ENCODE measurements at places on chromosomes 6 and 20.

DNA sequence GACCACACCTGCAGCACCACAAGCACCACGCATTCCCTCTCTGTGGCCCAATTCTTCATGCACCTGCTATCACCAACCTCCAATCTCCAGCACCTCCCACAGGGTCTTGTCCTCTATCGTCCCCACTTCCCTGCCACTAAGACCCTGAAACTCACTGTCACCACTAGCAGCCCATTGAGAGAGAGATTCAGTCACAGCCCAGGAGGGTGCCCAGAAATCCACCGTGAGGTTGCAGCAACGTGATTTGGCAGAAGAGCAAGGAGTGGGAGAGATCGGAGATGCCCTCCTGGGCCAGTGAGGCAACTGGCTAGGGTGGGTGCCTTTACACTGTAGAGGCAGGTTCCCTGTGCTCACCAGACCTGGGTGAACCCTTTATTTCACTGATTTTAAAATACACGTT lies 90.1 kb downstream of the ANKRD60 start:
- DNase-seq: no peak

DNA sequence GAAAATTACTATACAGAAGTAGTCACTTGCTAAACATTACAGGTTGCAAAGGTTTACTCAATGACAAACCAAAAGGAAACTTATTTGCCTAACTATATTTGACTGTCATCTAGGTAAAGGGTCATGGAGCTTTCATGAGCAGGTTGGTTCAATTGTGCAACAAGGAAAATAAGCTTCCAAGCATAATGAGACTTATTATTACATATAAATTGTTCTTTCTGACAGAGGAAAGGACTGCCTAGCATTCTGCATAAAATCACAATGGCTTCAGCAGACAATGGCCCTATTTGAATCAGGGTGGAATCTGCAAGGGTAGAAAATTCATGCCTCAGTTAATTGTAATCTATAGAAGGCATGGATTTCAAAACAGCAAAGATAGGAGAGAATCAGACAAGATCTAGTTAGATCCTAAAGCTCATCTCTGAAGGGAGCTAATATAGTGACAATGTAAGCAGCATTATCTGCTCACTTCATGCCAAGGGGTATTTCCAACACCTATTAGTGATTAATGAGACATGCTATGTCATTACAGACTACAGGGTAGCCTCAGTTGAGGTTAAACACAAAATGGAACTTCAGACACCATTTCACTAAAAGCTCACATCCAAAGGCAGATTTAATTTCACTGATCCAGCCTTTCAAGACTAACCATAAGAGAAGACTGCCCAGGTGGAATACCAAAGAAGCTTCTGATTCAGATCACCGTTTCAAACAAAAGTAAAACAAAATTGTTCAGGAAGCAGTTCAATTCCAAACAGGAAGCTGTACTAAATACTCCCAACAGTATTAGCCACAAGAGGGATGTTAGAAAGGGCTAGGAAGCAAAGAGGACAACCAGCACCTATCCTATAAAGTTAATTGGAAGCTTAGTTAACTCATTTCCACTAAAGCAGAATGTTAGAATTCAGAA lies 8.5 kb downstream of the STAU1 start:
- no peak for DNase-seq

- DNase-seq: peak; percentile 33
Measured at GRCh38 chr6:133223452-133224029, 17.6 kb upstream of the EYA4 start.

- DNase-seq: no peak
Measured at GRCh38 chr20:58523072-58523970, 8.1 kb upstream of the APCDD1L start.

DNA sequence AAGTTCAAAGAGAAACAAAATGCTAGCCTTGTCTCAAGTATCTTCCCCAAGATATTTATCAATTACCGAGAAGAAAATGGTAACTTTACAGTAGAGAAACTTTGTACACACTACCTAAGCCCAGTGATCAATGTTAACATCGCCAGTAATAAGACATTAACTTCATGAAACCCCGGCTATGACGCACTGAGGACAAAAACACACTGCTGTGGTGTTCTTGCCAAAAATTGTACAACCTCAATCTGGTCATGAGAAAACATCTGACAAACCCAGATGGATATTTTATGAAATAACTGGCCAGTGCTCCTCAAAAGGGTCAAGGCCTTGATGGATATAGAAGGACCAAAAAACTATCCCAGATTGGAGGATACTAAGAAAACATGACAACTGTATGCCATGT lies 85.5 kb upstream of the DTNBP1 start:
- no peak for DNase-seq

DNA sequence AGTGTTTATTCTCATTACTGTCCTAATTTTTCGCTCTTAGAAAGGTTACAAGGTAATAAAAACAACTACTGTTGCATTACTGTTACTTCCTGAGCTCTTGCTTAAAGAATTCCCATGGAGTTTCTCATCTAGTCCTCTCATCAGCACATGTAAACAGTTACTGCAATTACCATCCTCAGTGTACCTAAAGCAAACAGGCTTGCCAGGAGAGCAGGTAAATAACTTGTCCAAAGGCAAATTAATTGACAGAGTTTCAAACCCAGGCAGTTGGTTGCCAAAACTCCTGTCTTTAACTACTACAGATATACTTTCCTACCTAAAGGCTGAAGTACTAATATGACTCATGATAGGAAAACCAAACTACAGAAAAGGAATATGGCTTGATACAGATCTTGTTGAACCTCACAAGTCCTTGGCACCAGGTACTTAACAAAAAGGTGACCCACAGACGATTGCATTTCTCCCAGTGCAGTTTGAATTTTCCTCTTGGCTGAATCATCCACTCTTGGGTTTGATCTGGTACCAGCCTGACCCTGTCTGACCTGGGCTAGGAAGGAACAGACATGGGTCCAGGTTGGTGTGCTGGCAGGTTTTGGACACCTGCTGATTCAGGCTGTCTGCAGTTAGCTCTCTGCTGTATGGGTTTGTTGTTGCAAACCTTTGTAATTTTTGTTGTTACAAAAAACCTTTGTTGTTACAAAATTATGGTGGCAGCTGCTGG lies 153.0 kb downstream of the CFAP61 start:
- no peak for DNase-seq

GRCh38 chr6:490251-491037 lies 98.9 kb downstream of the IRF4 start:
- DNase-seq: no peak

- no peak for DNase-seq
Measured at GRCh38 chr6:72890671-72891070, 268.8 kb downstream of the KCNQ5 start.

DNA sequence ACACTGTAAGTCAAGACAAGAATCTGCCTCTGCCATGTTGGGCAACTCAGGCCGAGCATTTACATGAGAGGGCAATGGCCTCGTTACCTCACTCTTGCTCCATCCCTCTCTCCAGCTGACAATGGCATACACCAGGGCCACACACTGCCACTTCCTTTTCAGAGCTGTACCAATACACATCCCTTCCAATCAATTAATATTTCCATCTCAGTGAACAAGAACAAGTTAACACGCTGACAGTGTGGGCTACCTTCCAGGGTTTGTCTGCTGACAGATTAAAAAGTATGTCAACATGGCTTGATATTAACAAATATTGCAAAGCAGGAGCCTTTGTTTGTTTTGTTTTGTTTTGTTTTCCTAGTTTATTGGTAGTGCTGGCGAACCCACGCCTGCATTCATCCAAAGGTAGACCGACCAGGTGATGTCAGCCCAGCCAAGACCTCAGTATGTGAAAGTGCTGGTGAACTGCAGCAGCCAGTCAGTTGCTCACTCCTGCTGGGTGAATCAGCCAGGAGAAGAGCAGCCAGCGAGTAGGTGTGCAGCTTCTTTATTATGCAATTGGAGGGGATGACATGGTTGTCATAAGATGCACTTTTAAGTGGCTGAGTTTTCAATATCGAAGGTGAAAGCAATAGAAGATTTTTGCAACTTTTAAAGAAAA lies 487.3 kb upstream of the JARID2 start:
- DNase-seq: no peak

DNA sequence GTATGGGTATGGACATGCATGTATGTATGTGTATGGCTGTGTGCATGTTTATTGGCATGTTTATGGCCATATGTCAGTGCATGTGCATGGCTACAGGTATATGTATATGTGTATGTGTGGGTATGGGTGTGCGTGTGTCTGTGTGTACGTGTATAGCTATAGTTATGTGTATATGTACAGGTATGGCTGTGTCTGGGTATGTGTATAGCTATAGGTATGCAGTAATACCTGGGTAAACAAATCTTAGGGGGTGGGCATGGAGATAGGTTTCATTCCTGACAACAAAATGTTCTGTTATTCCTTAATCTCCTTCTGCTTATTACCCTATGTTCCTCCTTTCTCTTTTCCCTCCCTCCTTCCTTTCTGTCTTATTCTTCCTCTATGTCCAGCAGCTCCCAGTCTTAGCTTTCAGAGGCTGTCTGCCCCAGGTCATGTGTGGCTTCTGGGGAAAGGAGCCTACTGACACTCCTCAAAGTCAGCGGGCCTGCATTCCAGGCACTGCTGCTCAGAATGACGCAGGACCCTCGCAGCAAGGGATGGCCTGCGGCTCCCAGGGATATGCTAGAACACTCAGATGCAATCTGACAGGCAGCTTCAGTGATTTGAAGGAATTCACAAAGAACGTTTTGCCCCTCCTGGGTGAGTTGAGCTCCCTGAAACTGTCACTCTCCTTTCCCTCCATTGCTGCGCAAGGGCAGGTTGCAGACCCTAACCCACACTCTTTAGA lies 139.3 kb upstream of the PHACTR1 start:
- DNase-seq: no peak

- DNase-seq: no peak
Measured at GRCh38 chr6:155183095-155183494, 80.7 kb upstream of the CLDN20 start.

DNA sequence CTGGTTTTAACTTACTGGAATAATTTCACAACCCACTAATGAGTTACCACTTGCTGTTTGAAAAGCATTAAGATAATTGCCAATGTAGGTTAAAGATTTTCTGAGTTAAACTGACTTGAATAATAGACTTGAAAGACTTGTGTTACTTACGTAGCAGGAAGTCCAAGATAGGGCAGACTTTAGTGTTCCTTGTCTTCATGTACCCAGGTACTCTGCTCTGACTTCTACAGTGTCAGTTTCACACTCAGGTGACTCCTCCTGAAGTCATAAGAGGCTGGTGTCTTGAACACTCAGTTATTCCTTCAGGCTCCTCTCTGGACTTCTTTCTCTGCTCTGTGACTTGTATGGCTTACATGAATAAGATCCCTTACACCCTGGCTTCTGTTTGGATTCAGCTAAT lies 76.3 kb upstream of the SGK1 start:
- DNase-seq: no peak

DNA sequence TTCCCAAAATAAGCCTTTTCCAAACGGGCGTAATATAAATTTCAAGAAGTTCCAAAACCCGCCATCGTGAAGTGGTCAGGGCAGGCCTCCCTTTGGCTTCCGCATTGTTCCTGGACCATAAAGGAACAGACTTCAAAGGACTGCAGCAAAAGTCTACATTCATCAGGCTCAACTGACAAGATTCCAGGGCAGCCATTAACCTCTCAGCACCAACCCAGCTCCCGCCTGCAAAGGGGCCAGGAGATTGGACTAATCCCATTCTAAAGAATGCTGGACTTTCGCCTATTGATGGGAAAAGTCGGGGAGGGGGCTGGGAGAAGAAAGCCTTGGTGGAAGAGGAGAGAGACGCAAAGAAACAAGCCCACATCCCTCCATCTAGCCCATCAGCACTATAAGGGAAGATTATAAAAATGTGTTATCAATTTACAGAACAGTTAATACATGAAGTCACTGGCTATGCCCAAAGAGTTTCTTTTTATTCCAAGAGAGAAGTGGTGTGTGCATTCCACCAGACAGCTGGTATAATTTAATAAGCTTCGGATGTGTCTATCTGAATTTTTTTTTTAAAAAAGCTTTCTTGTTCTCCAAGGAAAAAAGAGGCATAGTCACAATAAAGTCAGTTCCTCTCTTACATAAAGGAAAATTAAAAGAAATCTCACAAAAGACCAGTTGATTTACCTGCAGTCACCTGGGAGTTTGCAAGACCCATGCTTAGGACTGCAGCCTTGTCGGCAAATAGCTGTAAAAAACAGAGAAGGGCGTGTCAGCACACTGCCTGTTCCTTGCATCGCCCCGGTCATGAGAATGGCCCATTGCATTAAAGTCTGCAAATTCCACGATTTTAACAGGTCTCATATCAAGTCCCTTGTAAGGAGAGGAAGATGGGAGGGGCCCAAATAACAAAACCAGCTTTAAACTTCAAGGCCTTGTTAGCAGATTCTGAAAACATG lies 17.8 kb downstream of the JAG1 start:
- DNase-seq: no peak

GRCh38 chr6:1382331-1382882 lies 7.0 kb upstream of the FOXF2 start:
- DNase-seq: no peak

DNA sequence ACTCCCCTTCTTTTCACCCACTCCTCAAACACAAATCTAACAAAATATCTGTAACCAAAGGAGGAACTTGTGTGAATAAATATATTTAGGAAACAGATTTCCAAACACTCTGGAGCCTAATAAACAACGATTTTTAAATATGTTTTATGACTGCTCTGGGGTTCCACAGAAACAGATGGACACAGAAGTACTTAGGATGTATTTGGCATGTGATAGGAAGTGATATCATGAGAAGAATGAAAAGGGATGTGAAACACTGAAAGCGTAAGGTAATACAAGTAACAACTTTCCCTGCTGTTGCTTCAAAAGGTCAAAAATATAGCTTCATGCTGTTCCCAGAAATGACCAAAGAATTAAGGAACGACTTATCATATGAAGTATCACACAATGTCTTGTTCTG lies 26.1 kb upstream of the ENPP1 start:
- DNase-seq: no peak

DNA sequence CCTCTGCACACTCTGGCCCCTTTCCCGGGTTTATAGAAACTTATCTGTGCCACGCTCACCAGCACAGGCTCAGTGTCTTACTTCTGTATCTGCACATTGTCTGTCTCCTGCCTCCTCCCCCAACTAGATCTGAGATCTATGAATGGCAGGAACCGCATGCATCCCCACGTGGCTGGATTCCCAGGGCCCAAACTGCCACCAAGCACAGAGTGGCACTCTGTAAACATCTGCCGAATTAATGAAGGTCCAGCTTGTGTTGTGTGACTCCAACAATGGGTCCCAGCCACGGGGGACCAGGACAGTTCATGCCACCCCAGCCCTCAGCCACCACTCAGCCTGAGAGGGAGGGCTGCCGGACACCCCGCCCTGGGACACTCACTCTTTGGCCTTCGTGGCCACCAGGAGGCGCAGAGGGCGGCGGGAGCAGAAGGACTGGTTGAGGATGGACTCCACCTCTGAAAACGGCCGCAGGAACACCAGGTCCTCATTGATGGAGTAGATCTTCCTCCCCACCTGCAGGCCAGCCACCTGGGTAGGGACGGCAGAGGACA lies 171.1 kb downstream of the PREX1 start:
- no peak for DNase-seq

GRCh38 chr20:32603046-32603726 lies 18.1 kb upstream of the NOL4L start:
- no peak for DNase-seq

- DNase-seq: no peak
Measured at GRCh38 chr6:1672379-1672778, 62.7 kb downstream of the FOXC1 start.

All from femur (tissue), 1 donor.